ENCODE measurements at places on chromosomes 13 and 19.
A peak's percentile ranks its signal among the peaks of the same experiment; 100 is the strongest.

DNA sequence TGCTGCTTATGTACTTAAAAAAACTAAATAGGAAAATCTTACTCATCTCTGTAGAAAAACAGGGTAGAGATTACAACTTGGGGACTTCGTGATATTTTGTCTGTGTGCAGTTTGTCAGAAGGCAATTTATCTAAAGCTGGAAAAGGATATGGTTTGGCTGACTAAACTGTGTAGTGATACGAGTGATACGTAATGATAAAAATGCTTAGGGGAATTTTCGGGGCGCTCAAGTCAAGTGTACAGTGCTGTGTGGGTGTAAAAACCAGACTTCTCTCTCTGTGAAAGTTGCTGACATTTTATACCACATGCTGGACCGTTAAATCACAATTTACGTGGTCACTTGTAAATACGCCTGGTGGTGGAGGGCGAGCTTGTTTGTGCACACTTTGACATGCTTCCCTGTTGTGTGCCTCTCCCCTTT lies 221.7 kb downstream of the KCNRG start:
- no peak for DNase-seq

GRCh38 chr19:34128558-34129250 lies 43.6 kb upstream of the LSM14A start:
- no peak for DNase-seq

GRCh38 chr13:46179969-46180763 lies 1.8 kb downstream of the LCP1 start:
- DNase-seq, result no peak

DNA sequence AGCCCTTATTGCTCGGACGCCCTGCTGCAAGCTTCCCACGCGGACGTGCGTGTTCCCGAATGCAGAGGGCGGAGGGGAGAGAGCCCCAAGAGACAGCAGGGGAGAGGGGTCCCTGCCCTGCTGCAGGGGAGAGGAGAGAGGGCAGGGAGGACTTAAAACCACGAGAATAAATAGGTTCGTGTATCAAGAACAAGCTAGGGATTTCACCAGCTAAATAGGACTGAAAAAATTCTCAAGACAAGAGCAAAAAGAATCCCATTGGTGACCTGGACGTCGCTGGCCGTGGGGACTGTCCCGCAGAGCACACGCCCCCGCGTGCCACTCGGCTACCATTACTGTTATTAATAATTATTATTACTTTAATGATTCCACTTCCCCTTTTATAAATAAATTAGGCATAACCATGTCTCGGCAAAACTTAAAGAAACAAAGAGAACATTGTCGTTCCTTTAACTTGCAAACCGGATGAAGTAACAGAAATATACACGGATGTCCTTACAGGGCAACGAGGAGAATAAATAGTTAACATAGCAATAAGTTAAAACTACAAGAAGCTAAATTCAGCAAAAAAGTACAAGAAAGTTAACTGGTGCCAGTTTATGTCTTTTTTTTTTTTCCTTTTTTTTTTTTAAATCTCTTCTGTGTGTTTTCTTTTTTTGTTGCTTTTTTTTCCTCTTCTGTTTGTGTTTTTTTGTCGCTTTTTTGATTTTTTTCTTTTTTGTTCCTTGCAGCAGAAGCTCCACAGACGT lies 16.6 kb downstream of the PRKCSH start:
- no peak for DNase-seq

GRCh38 chr19:50896591-50897190 lies 14.5 kb downstream of the KLK4 start:
- no peak for DNase-seq

- no peak for DNase-seq
Observed at GRCh38 chr13:94209117-94209516, 270.4 kb downstream of the DCT start.

DNA sequence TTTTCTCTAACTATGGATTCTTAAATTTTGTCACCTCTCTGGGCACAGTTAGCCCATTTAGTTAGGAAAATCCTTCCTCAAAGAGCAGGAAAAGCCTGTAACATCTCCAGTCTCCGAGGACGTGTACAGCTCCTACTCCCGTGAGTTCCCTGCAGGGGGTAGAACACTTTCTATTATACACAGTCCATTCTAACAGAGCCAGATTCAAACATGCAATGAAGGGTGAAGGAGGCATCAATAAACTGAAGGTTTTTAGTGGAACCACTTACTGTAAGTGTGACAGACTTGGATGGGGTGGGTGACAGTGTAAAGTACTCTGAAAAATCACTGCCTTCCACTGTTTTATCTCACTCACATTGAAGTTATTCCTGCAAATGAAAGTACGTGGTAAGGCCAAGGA lies 204.7 kb upstream of the DACH1 start:
- no peak for DNase-seq

GRCh38 chr13:74966814-74967424 lies 515.0 kb downstream of the TBC1D4 start:
- DNase-seq, result no peak

DNA sequence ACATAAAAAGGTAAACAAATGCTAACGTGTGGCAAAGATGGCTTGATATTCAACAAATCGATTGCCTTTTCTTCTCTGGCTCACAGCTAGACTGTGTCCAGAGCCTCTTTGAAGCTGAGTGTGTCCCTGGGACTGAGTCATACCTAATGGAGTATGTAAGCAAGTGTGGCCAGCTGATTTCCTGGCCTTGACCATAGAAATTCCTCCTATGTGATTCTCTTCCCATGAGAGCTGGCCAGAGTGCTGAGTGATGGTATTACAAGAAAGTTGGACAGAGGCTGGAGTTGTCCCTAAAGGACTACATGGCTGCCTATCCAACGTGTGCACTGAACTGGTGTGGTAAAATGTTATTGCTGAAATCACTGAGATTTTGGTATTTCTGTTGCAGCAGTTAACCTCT lies 320.1 kb upstream of the SLC10A2 start:
- no peak for DNase-seq

- no peak for DNase-seq
Observed at GRCh38 chr13:99269627-99270241, 11.6 kb upstream of the GPR18 start.

GRCh38 chr13:88472316-88472715 lies 801.1 kb downstream of the SLITRK5 start:
- no peak for DNase-seq

GRCh38 chr13:31629085-31629780 lies 110.1 kb upstream of the RXFP2 start:
- no peak for DNase-seq

GRCh38 chr13:112844411-112844810 lies 124.6 kb upstream of the MCF2L start:
- no peak for DNase-seq

DNA sequence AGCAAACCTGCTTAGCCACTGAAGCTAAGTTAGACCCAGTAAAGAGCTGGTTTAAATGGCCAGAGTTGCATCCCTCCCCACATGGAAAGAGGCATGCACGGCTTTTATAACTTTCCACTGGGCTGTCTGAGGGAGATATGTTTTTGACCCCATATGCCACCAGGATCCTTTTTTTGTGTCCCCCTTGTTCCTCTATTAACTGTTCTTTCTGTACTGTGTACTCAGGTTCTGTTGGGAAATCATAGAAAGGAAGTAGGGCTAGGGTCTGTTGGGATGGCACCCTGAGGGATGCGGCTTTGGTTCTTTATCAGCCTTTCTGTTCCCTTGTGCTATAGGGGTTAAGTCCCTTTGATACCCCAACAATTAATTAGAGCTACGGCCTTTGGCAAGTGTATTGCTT lies 12.2 kb upstream of the TM9SF2 start:
- DNase-seq, result no peak

DNA sequence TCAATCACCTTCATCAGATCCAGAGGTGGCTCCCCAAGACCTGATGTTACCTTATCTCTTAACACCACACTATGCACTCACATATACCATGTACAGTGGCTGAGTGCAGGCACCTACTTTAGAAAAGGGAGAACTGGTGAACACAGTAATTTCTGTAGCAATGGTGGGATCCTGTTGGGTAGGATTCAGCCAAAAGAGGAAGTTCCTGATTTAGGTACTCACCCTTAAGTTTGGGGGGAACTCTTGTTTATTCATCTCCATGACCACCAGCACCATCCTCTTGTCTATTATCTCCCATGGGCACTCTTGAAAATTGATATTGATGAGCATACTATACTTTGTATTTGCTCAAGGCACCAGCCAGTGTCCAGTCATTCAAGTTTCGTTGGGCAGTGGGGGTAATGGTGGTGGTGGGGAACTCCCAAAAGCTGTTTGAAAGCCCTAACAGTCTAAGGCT lies 324.4 kb downstream of the LMO7 start:
- DNase-seq, result no peak

DNA sequence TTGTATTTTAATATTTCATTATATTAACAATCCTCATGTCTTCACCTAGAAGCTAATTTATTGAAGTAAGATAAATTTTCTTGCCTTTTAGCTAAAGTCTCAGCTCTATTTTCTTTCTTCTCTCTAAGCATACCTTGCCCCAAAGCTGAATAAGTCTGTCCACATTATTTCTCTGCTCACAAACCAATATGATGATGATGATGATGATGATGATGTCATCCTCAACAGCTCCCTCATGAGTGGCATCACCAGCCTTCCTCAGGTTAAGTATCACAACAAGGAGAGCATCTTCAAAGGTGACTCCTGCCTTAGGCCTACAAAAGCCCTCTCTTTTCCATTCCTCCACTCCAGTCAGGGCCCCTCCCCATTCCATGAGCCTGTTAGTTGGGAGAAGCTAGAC lies 31.9 kb upstream of the ATP12A start:
- no peak for DNase-seq

DNA sequence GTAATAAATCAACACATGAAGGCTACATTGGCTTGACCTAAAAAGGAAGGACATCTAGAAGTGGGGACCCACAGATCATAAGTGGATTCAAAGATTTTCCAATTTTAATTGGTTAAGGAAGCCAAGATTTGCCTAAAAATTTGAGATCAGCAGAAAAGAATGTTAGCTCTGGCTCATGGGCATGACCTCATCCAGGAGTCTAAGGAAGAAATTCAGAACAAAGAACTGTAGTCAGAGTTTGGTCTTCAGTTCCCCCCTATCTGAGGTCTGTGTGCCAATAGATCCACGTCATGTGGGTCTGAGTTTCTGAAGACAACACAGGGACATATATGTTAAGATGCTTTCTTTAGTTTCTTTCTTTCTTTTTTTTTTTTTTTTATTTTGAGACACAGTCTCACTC lies 648.8 kb upstream of the SPRY2 start:
- DNase-seq, result no peak

DNA sequence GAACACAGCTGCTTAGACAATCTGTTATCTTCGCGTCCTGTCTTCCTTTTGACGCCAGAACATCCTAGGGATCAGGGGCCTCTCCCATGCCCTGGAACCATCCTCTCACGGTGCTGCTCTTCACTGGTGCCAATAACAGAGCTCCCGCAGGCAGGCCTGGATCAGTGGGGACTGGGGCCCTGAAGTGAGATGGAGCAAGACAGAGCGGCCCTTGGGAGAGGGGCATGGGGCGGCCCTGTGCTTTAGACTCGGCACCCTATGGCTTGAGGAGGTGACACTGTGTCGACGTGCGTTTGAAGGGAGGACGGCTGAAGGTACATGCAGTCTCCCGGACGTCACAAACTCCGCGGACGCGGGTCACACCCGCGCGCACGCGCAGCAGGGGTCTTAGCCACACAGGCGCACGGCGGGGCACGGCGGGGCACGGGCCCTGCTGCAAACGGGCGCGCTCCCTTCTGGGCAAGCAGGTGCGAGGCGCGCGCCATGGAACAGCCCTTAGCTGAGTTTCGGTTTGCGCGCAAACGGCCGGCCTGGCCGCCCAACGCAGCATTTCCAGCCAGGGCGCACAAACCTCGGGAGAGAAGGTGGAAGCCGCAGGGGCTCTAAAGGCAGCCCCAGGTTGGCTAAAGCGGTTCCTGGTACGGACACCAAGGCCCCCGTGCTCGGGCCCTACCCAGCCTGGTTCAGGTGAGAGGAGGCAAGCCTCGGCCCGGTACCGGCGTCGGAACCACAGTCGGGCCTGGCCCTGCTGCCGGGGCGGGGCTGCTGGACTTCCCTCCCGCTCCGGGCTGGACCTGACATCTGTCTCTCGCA lies 16.5 kb upstream of the RNF17 start:
- DNase-seq, result no peak

- DNase-seq, result no peak
Observed at GRCh38 chr13:51802631-51803418, 1.1 kb downstream of the DHRS12 start.

GRCh38 chr13:71524245-71524612 lies 342.8 kb downstream of the DACH1 start:
- DNase-seq, result no peak

GRCh38 chr19:57248646-57249045 lies 8.2 kb downstream of the ZNF805 start:
- no peak for DNase-seq

DNA sequence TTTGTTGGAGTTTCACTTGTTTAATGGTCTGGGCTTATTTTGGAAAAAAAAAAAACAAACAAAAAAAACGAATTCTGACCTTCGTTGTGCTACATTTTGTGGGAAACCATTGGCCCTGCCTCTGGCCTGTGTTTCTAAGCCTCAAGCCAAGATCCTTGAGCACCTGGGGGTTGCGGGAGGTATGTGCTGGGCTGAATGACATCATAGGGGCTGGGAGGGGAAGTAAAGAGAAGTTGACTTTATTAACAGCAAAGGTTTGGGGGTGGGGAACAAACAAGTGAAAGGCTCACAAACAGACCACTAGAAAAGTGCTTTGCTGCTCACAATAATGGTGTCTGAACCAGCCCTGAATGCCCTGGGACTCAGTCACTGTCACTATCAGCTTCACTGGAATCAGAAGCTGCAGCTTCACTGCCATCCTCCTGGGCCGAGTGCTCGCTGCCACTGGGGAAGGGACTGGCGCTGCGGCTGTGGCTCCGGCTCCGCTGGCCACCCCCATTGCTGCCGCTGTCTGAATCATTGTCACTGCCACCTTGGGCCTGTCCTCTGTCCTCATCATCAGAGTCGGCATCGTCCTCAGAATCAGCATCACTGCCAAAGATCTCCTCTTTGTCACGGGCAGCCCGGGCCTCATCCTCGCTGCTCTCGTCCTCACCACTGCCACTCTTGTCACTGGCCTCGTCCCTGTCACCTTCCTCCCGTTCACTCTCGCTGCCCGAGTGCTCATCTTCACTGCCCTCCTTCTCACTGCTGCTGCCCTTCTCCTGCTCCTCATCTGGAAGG lies 5.1 kb downstream of the PAF1 start:
- DNase-seq, result no peak

DNA sequence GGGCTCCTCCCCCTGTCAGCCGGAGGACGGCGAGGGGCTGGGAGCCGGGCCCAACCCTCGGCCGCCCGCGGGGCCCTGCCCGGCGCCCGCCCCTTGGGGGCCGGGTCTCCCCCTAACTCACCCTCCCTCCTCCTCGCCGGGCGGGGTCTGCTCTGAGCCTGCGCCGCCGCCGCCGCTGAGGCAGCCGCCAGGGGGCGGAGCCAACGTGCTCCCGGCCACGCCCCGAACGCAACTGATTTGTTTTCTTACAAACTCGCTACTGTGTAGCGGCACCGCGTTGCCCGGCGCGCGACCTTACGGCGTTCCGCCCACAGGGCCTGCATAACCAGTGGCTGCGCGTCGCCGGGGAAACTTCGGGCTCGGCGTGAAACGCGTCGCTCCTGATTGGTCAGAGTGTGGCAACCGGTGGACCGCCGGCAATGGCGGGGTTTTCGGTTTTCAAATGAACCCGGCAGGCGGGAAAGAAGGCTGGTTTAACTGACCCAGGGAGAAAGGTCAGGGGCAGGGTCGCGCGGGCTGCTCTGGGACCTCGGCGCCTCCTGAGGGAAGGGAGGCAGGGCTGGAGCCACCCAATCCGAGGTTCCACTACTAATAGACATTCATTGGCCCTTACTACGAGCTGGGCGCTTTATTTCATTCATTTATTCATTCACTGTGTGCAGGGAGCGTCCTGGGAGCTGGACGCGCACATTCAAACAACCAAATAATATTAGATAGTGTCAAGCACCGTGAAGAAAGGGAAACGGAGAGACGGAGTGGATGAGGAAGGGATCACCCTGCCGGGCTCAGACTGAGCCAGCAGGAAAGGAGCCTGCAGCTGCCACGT lies at the start of gene CDKN2D:
CDKN2D (minus strand) TSS at position 154 of the 826 bp plus-strand sequence. CDS start 326 bp downstream, outside the sequence.
- peak; percentile 99 for DNase-seq
